ENCODE measurements at places on chromosomes 3 and 15.

DNA sequence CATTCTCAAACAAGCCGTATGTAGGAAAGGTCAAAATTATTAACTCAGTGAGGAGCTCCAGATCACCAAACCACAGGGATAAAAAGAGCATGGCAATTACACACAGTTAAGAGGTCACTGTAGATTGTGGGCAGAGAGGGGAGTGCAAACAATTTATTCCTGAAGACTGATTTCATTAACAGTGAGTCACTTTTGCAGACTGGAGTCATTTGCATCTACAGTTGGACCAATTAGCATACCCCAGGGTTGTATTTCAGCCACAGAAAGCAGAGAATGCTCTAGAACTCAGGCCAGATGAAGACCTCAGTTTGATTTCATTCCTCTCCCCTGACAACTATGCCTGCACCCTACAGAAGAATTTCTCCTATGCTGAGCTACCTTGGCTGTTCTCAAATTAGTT, 40.1 kb downstream of the SETMAR start:
- DNase-seq: no peak

- DNase-seq: peak; percentile 23
Measured at GRCh38 chr3:182364723-182365650, 428.3 kb upstream of the ATP11B start.

DNA sequence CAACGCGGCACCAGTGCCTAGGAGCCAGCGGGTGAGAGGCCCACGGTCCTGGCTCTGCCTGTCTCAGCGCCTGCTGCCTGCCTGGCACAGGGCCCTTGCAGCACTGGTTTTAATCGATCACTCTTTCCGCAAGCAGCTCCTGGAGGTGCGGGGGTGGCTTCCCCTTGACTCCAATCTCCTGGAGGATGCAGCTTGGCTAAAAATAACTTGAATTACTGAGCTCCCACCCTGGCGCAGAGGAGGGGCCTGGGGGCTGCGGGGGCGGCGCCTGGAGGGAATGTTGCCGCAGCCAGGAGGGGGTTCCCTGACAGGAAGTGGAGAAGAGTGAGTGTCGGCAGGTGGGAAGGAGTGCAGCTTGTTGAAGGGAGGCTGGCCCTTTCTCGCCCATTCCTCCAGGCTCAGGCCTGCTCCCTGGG, 9.9 kb upstream of the RPL29 start:
- peak; percentile 79 for DNase-seq

DNA sequence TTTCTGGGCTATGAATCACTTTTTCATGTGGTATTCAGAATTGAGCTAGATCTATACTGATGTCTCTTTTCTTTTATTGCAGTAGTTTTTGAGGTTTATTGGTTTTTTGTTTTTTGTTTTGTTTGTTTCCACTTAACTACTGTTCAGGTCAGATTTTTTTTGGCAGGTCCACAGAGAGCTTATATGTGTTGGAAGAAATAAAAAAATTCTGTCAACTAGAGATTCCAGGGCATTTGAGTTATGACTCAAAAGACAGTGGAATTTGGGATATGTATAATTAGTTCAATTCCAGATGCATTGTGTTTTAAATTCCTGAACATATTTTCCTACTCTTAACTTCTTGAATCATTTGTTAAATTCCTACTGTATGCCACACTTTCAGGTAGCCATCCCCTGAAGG, 727.2 kb downstream of the SI start:
- no peak for DNase-seq

- peak; percentile 20 for DNase-seq
Measured at GRCh38 chr3:171741377-171741776, 68.9 kb downstream of the PLD1 start.

DNA sequence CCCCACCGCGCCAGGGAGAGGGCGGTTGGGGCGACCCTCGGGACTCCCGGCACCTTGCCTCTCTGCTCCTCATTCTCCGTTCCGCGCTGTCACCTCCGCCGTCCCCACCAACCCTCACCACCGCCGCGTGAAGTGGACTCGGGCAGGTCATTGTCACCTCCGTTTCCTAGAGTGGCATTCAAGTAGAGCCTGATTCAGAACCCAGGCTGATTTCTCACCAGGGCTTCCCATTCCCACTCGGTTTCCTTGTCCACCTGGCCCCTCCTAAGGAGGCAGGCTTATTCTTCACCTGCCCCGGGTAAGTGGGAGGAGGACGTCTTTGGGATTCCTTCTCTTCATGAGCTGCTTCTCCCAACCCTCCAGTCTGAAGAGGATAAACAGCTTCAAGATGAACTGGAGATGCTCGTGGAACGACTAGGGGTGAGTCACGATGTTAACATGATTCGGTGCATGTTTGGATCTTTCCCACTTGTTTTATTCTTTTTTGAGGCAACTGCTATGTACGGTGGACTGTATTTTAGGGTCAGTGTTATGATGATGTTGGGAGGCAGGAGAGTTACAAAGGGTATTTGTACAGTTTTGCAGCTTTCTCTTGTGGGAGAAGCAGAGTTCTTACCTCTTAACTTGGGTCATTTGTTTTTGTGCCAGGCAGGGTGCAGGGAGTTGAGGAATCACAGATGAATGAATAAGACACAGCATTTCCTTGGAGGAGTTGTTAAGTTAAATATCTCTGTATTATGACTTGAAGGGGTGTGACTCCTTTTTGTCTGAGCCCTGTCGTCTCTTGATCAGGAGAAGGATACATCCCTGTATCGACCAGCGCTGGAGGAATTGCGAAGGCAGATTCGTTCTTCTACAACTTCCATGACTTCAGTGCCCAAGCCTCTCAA, 692 bp downstream of the PSMD2 start:
- DNase-seq: peak; percentile 63

GRCh38 chr15:53490341-53490740, 269.1 kb downstream of the WDR72 start:
- DNase-seq: no peak

- no peak for DNase-seq
Measured at GRCh38 chr15:100464888-100465287, 63.9 kb downstream of the CERS3 start.

DNA sequence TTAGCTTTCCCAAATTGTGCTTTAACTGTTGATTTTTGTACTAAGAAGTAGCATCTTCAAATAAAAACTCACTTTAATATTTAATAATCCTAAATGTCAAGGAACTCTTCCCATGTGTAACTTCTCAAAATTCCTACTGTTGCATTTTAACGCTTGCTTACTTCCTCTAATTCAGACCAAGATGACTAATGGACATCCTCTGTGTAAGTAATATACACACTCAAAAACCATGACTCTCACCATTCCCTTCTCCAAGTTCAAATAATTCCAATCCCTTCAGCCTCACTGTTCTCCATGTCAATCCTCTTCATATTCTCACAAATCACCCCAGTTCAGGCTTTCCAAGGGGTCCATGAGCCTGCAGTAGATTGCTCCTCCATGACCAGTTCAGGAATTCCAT, 13.0 kb downstream of the MRPL46 start:
- DNase-seq: no peak

- DNase-seq: no peak
Measured at GRCh38 chr3:98799479-98799878, 36.3 kb downstream of the ST3GAL6 start.

GRCh38 chr15:40034186-40034946, 4.6 kb downstream of the SRP14 start:
- no peak for DNase-seq

GRCh38 chr15:47586653-47587224, 130.6 kb upstream of the SEMA6D start:
- DNase-seq: peak; percentile 91

- peak; percentile 18 for DNase-seq
Measured at GRCh38 chr3:175606650-175607318, 747.6 kb downstream of the NAALADL2 start.
